ENCODE measurements at places on chromosomes 5 and 9.

DNA sequence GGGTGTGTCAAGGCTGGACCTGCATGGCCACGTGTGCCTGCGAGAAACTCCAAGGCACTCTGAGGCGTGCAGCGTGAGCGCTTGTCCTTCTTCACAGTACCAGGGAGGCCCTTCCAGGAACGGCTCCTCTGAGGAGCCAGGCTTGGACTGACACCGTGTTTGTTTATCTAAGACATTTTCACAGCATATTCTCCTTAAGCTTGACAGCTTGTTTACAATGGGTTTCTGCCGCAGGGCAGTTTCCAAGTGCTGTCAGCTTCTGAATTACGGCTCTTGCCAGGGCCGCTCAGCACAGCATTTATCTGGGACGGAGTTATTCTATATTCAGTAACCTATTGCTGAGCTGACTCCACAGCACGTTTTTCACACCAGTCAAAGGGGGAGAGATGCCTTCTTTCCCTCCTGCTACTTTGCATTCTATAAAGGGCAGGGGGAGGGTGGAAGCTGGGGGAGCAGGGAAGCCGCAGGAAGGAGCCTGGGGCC is 98.4 kb downstream of the LMNB1 start:
- no peak for DNase-seq

GRCh38 chr5:156588306-156588705 is 261.3 kb downstream of the SGCD start:
- DNase-seq = no peak

DNA sequence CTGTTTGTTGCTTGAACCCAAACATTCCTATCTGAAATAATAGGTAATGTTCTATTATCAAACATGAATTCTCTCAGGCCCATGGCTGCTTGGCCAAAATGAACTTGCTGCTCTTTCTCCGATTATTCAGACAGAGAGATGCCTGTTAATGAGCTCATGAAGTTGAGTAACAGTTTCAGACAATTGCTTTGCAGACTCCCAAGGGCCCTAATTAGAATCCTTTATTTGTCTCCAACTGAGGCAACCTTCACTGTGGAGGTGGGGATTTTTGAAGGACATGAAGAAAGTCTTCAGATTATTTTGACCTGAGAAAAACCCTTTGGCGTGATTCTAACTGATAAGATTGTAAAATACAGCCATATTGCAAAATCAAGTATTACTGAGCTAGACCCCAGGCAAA is 466.7 kb downstream of the NFIB start:
- DNase-seq = no peak

- no peak for DNase-seq
Measured at GRCh38 chr5:168925160-168925559, 346.0 kb upstream of the PANK3 start.

DNA sequence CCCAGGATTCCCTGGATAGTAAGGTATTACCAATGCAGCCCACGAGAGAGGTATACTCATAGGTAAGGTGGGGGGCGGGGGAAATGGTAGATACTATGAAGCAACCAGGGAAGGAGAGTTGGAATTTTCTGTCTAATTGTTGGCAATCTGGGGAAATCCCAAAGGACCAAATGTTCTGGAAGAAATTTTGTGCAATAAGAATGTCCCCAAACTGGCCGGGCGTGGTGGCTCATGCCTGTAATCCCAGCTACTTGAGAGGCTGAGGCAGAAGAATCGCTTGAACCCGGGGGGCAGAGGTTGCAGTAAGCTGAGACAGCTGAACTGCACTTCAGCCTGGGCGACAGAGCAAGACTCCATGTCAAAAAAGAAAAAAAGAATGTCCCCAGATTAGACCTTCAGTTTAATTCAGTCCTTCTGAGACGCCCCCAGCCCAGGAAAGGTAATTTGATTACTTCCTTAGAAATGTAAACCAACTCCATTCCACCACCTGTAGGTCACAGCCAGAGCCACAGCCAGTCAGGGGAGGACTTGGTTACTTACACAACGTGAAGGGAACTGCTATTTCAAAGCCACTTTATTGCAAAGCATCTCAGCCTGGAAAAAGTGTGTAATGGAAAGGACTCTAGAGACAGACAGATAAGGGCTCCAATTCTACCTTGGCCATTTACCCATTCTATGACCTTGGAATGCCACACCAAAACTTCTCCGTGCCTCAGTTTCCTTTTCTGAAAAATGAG is 50.0 kb upstream of the KLF4 start:
- DNase-seq = no peak

GRCh38 chr5:178356431-178356872 is 123.8 kb upstream of the PHYKPL start:
- DNase-seq = no peak

GRCh38 chr5:123719004-123719403 is 207.0 kb downstream of the CSNK1G3 start:
- no peak for DNase-seq

DNA sequence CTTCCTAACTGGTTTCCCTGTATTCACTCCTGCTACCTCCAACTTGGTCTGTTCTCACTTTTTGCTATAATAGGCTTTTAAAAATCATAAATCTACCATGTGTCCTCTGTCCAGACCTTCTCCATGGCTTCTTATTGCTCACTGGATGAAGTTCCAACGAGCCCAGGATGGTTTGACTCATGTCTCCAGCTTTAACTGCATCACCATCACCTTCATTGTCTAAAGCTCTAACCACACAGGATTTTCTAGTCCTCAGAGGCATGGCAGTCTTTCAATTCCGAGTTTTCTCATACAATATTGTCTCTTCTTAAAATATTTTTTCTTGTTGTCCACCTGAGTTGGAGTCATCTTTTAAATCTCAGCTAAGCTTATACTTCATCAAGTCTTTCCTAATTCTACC is 49.3 kb downstream of the PDCD1LG2 start:
- no peak for DNase-seq

GRCh38 chr9:6268826-6269397 is 53.3 kb downstream of the IL33 start:
- DNase-seq = no peak

DNA sequence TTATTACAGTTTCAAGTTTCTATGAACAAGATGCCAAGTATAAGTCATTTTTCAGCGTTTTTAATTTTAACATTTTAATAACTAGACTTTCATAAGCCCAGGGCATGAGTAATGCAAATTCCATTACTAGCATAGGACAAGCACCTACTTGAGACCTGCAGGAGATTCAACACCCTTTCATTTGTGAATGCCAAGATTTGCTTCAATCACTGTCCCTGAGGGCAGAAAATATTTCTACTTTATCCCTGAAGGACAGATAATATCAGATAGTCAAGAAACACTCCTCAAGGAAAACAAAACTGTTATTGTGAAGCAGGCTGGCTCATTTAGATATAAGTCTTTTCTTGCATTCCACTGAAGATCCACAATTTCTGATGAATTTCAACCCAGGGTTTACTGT is 27.7 kb upstream of the ZNF622 start:
- DNase-seq = no peak

DNA sequence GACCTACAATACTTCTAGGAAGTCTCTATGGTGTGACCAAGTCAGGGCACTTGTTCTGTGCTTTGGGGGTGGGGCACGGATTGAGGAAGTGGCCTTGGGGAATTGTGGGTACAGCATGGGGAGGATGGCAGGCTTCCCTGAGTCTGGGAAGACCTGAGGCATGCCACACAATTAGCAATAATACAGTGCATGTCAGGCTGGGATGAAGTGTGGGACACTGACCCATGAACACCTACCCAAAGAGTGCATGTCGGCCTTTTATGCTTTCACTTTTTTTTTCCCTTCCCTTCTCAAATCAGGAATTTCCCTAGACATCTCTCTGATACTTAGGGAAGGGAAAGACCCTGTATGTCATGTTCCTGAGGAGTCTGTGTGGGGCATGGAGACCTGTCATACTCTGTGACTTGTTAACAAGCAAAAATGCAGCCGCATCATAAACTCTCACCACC is 146.4 kb downstream of the PALM2AKAP2 start:
- no peak for DNase-seq

- no peak for DNase-seq
Measured at GRCh38 chr9:135914921-135915320, 7.6 kb upstream of the CAMSAP1 start.

GRCh38 chr5:17305964-17306725 is 88.7 kb downstream of the BASP1 start:
- DNase-seq = peak; percentile 64

GRCh38 chr9:110316261-110317075 is 21.2 kb downstream of the TXNDC8 start:
- DNase-seq = no peak

DNA sequence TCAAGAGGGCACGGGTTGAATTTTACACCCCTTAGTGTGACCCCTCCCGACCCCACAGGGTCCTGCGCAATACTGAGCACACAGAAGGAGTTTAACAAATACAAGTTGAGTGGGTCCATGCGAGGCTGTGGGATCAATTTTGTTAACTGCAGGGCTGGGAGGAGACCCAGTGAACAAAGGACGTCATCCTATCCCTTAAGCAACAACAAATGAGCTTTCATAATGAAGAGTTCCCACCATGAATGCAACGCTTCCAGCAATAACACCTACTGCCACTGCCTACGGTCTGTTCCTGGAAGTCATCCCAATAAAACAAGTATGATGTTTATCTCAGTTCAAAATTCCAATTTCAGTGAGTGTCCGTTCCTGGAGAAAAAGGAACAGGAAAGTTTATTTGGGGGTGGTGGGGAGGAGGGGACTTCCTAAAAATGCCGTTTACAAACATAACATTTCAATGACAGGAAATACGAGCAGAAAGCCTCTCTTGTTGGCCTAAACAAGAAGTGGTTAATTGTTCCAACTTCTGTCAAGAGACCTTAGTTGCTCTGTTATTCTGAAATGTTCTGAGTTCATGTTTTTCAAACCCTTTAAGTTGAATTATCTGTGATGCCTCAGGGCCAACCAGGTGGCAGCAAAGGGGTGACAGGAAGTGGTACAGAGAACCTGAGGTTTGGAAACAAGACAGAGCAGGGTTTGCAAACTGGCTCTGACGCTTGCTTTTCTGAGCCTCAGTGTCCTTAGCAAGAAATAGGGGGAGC is 65.8 kb upstream of the PLPP6 start:
- DNase-seq = no peak

DNA sequence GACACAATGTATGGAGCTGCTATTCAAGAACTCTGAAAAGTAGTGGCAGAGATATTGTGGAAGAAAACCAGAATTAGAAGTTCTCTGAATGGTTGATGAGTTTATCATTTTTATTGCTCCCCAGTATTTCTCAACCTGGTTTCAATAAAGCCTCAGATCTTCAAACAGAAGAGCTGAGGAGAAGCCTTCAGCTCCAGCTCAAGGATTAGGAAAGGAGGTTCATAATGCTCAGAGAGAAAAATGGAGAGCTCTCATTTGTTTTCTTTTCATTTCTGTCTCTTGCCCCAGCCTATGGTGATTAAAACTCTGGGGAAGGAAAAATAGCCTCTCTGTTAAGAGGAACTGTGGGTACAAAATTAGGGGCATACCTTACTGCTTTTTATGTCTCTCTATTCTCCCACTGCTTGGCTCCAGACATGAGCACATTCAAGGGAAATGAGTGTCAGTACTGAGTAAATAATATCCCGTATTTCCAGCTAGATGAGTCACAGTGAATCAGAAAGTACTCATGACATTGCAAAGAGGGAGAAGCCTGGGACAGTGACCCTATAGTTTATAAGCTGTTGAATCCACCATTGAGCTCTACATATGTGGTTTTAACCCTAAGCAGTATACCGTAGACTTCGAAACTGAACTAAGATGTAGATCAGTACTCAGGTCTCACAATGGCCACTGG is 138.1 kb downstream of the EMB start:
- no peak for DNase-seq

DNA sequence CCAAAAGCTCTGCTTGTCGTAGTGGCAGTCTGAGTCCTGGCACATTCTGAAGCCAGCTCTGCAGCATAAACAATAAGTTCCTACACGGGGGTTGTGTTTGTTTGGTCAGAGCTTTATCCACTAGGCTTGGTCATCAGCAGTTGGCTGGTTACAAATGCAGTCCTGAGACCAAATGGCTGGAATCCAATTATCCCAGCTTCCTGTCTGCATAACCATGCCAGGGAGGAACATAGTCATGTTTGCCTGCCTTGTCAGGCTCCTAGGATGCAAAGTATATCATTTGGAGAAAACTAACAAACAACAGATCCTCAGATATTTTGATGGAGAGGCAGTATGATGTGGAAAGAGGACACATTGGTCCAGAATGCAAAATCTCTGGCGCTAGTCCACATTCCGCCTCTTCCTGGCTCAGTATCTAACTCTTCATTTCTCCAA is 85.8 kb downstream of the FBXO38 start:
- DNase-seq = no peak

GRCh38 chr5:143361438-143361837 is 42.0 kb downstream of the NR3C1 start:
- DNase-seq = no peak

DNA sequence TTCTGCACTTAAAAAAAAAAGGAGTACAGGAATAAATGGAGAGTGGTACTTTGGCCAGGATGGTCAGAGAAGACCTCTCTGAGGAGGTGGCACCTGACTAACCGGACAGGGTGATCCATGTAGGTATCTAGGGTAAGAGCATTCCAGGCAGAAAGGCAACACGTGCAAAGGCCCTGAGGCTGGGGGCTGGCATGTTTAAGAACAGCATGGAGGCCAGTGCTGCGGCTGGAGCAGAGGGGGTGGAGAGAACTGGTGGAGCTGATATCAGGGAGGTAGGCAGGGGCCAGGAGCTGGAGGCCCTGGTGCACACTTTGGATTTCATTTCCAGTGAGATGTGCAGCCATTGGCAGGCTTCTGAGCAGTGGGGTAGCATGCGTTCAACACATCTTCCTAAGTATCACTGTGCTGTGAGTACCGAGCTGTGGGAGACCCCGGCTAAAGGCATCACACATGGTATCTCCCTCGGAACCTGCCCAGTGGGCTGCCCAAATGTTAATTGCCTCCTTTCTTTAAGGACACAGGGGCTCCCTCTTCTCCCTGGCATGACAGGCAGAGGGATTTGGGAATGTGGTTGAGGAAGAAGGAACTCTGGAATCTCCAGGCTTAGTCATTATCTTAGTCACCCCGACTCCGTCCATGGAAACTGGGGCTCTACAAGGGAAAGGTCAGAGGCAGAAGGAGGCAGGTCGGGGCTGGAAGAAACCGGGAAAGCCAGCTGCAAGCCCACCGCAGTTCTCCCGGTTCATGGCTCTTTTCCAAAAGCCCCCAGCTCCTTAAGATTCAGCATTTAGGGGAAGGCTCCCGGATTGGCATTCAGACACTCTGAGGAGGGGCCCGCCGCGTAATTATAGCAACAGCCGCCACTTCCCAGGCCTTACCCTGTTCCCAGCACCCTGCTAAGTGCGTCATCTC is 18.6 kb downstream of the SLC6A7 start:
- DNase-seq = no peak

- no peak for DNase-seq
Measured at GRCh38 chr5:95956021-95956899, 5.4 kb downstream of the ELL2 start.

- DNase-seq = no peak
Measured at GRCh38 chr5:135383803-135384495, 15.1 kb downstream of the MACROH2A1 start.

DNA sequence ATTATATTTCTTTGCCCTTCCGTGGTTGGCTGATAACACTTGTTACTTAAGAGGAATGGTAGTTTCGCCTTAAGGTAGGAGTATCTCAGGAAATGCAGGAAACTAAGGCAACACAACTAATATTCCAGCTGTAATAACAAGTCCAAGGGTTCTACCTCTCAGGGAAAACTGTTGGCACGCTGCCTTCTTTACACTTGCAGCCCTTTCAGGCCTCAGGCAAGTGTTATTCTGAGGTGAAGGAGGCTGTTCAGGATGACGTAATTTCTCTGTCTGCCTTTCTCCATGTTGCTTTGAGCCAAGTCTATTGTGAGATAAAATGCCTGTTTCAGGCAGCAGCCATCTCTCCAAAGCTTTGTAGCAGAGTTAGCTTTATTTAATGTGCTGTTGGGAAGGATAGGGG is 38.0 kb downstream of the VCAN start:
- peak; percentile 62 for DNase-seq

GRCh38 chr9:128304136-128304970 is 17.9 kb downstream of the TRUB2 start:
- DNase-seq = no peak

Data from sciatic nerve (tissue), 2 donors.